OCI-LY7 (cell line): ENCODE measurements at places on chromosomes 5 and 9.
A peak's percentile ranks its signal among the peaks of the same experiment; 100 is the strongest.

DNA sequence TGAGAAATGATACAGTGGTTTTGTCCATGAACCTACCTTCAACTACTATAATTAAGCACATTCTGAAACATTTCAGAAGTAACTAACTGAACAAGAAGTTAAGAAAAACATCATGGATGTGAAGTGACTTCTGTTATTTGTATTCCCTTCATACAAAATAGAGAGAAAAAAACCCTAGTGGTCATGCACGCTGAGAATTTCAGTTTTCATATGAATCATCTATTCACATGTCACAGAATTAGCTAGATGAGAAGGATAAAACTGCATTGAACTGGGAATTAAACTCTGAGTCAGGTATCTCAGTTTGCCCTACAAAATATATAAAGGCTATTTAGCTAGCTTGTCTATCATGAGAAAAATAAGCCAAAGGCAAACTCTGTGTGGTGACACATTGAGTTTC lies 451.8 kb upstream of the FTMT start:
- DNase-seq, result no peak

GRCh38 chr5:132190161-132190817 lies 37.4 kb downstream of the P4HA2 start:
- peak; percentile 85 for DNase-seq

DNA sequence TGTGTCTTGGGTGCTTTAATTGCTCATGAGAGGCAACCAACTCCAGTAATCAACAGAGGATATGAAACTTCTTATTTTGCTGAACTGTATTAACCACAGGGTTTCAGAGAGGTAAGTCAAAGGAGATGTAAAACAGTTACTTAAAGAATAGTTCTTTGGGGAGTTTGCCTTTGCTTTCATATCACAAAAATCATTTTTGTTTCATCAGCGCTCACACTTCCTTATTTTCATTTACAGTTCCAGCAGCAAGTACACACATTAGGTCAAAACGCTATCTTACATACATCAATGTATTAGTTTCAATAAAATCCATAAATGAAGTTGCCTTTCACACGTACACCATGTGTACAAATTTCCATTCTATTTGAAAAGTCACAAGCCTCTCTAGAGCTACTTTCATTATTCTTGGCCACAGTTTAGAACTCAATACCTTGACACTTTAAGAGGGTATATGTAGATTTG lies 50.1 kb downstream of the ST8SIA4 start:
- DNase-seq, result peak; percentile 91

DNA sequence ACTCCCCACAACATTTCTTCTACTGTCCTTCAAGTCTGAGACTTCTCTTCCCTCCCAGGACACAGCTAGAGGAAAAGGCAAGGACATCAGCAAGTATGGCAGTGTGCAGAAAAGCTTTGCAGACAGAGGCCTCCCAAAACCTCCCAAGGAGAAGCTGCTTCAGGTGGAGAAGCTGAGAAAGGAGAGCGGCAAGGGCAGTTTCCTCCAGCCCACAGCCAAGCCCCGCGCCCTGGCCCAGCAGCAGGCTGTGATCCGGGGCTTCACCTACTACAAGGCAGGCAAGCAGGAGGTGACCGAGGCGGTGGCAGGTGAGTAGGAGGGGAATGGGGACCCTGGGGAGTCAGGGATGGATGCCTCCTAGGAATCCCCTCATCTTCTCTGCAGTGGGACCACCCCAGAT lies 24.4 kb downstream of the OLFML2A start:
- no peak for DNase-seq

GRCh38 chr9:115930472-115930871 lies 223.1 kb upstream of the PAPPA start:
- no peak for DNase-seq

GRCh38 chr9:9004810-9005209 lies 1205.2 kb upstream of the DMAC1 start:
- DNase-seq, result no peak

DNA sequence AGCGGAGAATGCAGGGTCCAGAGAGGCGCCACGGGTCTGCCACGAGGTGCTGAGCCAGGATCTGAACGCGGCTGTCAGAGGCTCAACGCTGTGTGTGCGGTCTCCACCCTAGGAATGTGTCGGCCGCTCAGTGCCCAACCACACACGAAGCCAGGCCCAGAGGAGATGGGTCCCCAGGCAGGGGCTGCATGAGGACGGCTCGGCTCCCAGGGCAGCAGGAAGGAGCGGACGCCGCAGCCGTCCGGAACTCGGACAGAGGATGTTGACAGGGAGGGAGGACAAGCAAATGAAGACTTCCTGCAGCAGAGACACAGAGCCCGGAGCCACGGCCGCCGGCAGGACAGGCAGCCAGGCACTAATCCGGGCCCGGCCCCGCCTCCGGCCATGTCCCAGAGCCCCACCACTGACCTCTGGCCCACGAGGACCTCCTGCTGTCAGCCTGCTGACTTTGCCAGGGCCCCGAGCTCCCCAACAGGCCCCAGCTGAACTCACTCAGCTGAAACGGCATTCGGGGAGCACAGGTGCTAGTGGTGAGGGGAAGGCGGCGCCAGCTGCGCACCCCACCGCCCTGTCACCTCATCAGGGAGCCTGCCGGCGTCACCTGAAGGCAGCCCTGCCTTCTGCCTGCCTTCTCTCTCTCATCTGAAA lies 12.7 kb downstream of the VAV2 start:
- peak; percentile 86 for DNase-seq

- no peak for DNase-seq
These were observed 145.4 kb downstream of the CD180 start for GRCh38 chr5:67051164-67051563.

GRCh38 chr9:129036923-129037766 lies 719 bp downstream of the MIGA2 start:
- DNase-seq, result no peak

DNA sequence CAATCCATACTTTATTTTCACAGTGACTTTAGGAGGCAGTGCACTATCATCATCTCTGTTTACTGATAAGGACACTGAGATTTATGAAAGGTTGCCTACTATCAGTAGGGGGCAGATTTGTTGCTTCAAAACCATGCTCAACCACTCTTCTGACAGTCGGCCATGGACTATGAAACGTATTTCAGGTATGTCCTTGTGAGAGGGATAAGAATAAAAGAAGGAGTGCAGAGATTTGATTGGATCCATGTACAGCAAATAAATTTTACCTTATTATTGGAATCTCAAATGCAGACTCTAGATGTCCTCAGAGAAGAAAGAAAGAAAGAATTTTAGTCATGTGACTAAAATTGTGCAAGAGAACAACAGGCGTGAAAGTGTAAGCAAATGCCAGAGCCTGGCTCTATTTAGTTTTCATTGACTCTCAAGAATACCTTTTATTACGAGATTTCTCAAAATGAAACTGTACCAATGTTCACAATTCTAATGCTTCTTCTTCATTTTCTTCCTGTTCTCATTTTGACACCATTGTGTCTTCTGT lies 296.6 kb upstream of the RASA1 start:
- DNase-seq, result peak; percentile 26

DNA sequence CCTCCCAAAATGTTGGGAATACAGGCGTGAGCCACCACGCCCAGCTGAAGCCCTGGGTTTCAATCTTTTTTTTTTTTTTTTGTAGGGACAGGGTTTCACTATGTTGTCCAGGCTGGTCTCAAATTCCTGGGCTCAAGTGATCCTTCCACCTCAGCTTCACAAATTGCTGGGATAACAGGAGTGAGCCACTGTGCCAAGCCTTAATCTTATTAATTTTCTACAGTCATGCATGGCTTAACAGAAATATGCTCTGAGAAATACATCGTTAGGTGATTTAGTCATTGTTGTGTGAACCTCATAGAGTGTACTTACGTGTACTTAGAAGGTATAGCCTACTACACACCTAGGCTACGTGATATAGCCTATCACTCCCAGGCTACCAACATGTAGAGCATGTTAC lies 31.0 kb downstream of the GLDC start:
- no peak for DNase-seq

DNA sequence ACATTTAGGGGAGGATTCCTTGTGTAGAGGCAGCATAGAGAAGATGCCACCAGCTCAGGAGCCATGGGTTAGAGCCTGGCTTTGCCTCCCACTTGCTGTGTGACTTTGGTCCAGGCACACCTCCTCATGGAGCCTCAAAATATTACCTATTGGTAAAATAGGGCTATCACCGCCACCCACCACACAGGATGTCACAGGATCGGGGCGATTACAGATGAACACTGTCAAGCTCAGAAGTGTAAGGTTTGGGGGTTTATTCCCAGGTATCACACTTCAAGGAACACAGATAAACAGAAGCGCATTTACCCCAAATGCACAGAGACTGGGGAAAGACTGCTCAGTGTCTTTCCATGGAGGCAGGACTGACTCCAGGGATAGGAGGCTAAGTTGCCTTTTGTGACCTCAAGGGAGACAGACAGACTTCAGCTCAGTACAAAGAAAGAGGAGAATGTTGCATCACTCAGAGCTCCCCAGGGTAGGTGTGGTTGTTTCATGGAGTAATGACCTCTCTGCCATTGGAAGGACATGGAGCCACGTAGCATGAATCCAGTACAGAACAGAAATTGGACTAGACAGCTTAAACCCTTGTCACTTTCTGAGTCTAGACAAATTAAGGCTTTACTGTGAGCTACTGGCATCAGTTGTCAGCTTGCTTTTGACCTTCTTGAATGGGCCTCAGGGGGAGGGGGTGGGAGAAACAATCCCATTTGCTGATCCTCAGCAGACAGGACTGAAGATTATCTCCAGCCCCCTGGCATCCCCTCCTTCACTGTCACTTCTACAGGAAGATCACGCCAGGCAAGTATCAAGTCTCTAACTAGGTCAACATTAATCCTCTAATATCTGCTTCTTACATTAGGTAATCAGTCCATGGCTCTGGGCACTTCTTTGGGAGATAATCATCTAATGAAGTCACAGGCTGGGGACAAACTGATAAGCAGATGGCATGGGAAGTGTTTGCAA lies 6.5 kb downstream of the TRAF1 start:
- no peak for DNase-seq

GRCh38 chr5:72245951-72246532 lies 74.0 kb downstream of the MRPS27 start:
- peak; percentile 14 for DNase-seq

DNA sequence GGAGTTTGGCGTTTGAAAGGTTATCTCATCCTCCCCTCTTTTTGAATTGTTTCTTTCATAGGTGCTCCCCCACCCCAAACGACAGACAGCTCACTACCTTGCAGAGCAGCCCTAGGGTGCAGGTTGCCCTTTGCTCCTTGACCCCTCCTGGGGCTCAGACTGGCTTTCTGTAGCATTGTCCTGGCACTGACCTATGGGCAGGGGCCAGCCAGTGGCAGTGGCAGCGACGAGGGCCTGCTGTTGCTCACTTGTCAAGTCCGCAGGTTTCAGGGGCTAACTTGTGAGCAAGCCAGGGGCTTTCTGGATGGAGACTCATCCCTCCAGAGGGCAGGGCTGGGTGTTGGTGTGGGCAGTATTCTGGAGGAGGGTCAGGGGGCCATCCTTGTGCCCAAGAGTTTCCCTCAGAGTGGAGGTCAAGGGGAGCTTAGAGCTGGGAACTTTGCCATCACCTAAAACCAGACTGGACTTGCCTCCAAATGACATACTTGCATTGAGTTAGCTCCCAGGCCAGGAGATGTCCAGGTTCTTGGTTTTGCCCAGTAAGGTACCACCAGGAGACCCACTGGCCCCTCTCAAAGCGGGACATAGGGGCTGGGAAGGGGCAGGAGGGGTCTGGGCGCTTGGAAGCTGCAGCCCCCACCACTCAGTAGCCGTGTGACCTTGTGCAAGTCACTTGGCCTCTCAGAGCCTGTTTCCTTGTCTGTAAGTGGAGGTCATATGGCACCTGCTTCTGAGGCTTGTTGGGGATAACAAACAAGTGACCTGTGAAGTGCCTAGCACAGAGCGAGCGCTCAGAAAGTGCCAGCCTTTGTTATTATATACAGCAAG lies 53.5 kb upstream of the CDKN2AIPNL start:
- no peak for DNase-seq

- DNase-seq, result no peak
These were observed 7.5 kb downstream of the HSPA5 start for GRCh38 chr9:125233678-125234077.

GRCh38 chr9:754150-754931 lies 87.2 kb upstream of the DMRT1 start:
- DNase-seq, result no peak

- no peak for DNase-seq
These were observed 11.0 kb downstream of the SNAPC3 start for GRCh38 chr9:15433661-15434060.

- no peak for DNase-seq
These were observed 11.4 kb downstream of the ADGRV1 start for GRCh38 chr5:90570034-90570433.

DNA sequence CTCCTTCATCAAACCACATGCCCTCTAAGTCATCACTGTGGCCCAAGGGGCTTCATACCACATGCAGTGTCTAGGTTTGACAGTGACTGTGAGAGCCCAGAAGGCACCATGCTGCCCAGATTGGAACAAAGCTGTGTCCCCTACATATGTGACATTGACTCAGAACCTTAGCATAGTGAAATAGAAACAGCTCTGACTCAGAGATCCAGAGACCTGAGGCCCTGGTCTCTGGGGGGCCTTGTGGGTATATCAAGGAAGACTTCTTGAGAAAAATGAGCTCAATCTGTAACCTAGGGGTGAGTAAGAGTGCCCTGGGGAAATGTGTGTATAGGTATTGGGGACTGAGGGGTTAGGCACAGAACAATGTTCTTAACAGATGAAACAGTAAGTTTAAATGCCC lies 7.1 kb upstream of the ENTREP1 start:
- DNase-seq, result no peak

GRCh38 chr9:80156756-80157472 lies 585.1 kb downstream of the TLE4 start:
- DNase-seq, result no peak

GRCh38 chr9:114184071-114184470 lies 28.7 kb downstream of the COL27A1 start:
- no peak for DNase-seq

DNA sequence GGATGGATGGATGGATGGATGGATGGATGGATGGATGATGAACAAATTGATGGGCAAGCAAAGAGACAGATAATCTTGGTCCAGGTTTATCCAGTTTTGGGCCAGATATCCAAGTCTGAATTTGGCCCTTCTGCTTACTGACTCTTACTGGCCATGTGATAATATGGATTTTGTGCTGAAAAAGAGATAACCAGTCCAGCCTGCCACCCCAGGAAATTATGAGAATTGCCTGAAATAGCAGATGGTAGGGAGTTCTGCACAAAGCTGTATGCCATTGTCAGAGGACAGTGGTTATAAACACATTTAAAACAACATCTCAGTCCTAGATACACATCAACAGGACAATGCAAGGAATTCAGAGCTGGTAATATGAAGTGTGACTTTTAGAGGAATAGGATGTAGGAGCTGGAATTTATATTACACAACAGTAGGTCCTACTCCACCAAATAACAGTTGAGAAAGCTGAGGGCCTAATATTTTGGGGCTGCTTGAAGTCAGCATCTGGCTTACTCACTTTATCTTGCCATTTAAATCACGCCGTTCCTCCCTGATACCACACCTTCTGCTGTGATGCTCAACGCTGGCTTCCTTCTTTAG lies 9.0 kb upstream of the FAT2 start:
- no peak for DNase-seq

DNA sequence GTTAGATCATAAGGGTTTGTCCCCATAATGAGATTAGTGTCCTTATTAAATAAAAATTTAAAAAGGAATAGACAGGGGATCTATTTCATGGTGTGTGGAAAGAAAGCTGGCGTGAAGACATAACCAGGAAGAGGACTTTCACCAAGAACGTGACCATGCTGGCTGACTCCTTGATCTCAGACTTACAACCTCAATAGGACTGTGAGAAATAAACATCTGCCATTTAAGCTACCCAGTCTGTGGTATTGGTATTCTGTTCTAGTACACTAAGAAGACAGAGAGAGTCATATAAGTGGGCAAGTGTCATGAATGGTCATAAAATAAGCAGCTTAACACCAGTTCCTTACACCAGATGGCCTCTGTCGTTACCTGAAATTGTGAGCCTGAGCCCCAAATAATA lies 259.4 kb upstream of the CCNG1 start:
- no peak for DNase-seq
